ENCODE measurements at places on chromosomes 5 and 9.

DNA sequence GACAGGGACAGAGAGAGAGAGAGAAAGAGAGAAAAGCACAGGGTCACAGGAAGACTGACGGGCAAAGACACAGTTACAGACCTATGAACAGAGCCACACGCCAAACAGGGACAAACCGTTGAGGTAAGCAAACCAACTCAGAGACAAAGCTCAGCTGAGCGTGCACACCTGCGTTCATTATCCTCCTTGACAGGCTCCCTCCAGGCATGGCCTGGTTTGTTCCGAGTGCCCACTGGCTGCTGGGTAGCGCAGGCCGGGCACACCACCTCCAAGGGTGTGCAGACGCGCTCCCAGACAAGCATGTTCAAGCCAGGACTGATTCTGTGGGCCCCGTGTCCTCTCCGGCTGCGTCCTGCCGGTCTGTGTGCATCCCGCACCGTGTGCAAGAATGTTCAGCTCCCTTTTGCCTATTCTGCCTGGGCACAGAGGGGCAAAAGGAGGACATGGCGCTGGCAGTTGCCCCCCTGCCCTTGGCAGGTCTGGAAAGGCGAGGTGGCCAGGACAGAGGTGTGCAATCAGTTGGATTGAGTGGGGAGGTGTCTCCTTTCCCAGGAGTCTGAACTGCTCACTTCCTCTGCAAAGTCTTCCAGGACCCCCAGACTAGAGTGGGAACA is 467 bp upstream of the SMIM32 start:
- DNase-seq, result no peak

DNA sequence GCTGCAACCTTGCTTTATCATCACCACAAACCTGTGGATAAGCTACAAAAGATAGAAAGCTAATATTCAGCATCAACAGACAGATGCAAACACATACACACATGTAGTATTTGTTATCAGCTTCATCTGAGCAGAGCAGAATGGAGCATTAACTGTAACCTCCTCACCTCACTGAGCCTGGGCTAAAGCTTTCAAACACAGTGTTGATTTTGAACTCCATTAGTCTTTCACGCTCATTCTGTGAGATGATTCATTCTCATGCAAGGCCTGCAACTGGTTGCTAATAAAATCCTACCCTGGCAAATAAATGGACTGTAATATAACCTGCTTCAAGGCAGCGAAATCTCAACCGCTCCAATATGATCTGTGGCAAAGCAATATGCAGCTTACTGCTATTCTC is 1360.6 kb upstream of the ACO1 start:
- DNase-seq, result no peak

DNA sequence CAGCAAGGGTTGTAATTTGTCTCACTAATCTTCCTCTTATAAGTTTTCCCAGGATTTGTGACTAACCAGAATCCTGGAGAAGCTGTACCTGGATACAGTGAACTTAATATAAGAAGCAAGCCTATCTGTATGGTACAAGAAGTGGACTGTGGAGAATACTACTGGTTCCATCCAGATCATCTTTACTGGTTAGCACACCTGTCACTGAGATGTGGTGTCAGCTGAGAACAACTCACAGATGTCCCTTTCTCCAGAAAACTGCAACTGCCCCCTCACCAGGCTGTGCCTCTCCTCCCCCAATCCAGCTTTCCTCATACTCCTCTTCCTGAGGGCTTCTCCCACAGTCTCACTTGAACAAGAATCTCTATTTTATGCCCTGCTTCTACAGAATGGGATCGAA is 4.9 kb downstream of the FBXO10 start:
- DNase-seq, result no peak

- no peak for DNase-seq
Observed at GRCh38 chr5:320524-321229, 837 bp upstream of the AHRR start.

- no peak for DNase-seq
Observed at GRCh38 chr5:17229313-17229712, 11.9 kb downstream of the BASP1 start.

- DNase-seq, result no peak
Observed at GRCh38 chr9:34179213-34180136, 632 bp downstream of the UBAP1 start.

DNA sequence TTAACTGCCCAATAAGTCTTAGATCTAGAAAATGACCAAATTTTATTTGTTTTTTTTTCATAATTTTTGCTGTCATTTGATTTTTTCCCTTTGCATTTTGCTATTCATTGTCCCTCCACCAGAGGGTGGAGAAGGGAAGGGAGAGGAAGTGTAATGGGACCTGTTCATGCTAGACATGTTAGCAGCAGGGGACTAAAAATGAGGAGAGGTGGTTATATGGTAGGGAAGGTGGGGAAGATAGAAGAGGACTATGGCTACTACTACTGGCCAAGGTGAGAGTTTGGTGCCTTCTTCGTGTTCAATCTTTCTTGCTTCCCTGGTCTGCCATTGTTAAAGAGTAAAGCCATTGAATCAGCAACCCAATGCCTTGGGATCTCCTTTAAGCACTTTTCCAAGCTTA is 6.4 kb downstream of the GRIA1 start:
- no peak for DNase-seq

GRCh38 chr5:89280103-89281037 is 397.4 kb upstream of the MEF2C start:
- DNase-seq, result no peak

GRCh38 chr5:2505217-2505616 is 246.3 kb downstream of the IRX2 start:
- DNase-seq, result no peak

- DNase-seq, result no peak
Observed at GRCh38 chr5:113663879-113664541, 150.5 kb downstream of the YTHDC2 start.

DNA sequence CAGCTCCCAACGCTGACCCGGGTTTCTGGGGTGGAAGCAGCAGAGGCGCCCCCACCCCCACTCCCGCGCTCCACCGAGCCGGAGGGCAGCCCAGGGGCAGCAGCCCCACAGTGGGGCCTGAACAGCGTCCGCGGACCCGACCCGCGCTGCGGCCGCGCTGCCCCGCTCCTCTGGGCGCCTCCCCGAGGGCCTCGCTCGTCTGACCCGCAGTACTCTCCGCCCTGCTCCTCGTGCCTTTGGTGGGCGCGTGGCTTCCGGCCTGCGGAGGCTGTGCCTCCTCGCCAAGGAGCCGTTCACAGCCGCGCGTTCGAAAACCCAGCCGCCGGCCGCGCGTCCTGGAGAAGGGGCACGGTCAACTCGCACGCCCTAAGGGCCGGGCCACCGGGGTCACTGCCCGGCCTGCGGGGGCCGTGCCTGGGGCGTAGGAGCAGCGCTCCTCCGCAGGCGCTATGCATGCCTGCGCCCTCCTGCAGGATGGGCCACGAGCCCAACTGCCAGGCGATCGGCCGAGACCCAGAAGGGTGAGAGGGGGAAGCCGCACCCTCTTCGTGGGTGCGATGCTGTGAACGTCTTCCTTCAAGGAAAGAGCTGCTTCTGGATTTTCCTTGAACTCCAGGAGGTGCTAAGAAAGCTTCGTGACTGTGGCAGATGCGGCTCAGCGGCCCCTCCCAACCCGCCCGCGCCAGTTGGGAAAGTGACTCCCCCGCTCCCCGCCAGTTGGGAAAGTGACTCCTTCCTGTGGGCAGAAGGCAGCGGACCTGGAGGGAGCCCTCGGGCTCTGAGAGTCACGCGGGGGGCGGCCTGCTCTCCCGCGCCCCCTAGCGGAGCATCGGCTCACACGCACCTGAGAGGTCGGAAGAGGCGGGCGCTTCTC is 82.7 kb downstream of the HSD17B3 start:
- no peak for DNase-seq

GRCh38 chr9:38523121-38523520 is 97.3 kb downstream of the ANKRD18A start:
- no peak for DNase-seq

DNA sequence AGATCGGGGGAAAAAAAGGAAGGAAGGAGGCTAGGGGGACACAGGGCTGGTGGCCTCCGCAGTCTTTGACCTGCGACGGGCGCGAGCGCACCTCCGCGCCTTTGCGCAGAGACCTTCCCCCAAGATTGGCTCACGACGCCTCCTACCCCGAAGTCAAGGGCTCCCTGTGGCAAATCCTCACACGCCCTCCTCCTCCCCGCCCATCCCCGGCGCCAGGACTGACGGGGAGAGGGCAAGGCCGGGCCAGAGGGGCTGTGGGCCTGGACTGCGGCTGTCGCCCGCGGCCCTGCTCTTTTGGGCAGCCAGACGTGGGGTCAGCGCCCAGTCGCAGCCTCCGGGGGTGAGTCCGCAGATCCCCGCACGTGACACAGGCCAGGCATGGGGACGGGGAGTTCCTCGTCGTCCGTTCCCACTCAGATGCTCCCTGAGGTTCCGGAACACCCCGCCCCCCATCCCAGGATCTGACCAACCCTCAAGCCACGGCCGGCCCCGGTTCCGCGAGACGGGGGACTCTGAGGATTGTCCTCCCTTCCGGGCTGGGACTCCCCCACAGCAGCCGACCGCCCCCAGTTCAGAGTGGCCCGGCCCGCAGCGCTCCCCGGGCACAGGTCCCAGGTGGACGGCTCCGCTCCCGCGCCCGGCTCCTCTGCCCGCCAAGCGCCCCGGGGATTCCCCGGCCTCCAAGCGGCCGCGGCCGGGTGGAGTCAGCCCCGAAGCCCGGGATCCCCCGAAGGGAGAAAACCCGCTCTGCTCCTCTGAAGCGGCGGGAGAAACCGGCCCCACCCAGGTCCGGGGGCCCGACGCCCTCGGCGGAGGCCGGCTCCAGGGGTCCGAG is 543 bp upstream of the ANKRD33B start:
- DNase-seq, result no peak

DNA sequence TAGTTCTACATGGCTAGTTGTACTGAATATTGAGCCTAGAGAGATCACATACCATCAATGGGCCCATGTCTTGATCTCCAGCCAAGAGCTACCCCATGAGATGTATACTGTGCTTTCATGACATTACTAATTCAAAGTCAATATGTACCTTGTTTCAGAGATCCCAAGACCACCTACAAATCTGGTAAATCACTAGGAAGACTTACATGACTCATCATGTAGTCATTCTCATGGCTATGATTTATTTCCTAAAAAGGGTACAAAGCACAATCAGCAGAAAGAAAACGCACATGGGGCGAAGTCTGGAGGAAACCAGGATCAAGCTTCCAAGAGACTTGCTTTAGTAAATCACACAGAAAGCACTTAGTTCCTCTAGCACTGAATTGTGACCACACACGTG is 103.0 kb downstream of the PCSK5 start:
- no peak for DNase-seq

GRCh38 chr5:16461782-16462181 is 3.8 kb downstream of the ZNF622 start:
- DNase-seq, result no peak

DNA sequence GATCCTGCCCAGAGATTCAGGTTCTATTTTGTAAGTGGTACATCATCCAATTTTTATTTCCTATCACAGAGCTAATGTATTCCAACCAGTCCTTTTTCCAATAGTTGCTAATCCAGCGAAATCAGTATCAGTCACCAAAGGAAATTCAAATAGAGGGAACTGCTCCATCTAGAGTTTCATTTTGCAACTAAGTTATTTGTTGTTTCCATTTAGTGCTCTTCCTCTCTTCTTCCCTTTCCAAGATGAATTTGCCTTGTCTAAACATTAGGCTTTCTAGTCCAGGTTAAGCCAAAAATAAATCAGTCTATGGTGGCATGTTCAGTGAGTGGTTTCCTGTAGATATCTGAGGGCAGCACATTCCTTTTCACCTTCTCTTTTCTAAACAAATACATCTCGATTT is 79.8 kb upstream of the SPATA31D4 start:
- DNase-seq, result no peak

- no peak for DNase-seq
Observed at GRCh38 chr9:123825342-123826060, 104.4 kb downstream of the DENND1A start.

DNA sequence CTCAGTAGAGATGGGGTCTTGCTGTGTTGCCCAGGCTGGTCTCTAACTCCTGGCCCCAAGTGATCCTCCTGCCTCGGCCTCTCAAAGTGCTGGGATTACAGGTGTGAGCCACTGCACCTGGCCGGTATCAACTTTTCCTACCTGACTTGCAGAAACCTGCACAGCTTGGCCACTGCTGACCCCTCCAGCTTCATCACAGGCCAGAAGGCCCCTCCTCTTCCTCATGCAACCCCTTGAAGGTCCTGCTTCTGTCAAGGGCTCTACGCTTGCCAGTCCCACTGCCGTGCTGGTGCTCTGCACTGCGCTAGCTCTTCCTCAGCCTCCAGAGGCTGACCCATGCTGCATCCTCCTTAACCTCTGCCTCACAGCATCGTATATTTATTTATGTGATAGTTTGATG is 32.5 kb upstream of the RNU6ATAC start:
- DNase-seq, result no peak

DNA sequence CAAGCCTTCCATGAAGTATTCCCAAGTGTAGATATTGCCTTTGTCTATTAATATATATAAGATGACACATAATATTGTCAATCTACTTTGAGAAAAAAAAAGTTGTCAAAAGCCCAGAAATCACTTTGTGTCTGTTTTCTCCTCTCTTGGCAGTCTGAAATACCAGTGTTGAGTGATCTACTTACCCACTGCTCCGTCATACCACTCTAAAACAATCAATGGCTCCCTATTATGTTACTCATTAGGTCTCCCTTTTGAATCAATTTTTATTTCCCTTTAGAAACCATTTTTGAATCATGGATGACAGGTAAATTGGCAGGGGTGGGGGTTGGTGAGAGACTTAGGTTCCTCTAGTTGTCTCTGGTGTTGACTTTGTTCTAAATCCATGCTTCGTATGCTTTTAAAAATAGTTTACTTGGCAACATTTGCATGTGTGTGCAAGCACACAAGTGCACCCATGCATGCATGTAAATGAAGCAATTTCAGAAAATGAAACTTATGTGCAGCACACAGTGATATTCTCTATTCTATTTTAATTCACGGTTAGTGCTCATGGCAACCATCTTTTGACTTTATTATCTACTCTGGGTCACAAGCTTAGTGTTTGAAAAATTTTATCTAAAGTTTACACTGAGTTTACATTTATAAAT is 378.9 kb downstream of the RAB3C start:
- DNase-seq, result no peak

DNA sequence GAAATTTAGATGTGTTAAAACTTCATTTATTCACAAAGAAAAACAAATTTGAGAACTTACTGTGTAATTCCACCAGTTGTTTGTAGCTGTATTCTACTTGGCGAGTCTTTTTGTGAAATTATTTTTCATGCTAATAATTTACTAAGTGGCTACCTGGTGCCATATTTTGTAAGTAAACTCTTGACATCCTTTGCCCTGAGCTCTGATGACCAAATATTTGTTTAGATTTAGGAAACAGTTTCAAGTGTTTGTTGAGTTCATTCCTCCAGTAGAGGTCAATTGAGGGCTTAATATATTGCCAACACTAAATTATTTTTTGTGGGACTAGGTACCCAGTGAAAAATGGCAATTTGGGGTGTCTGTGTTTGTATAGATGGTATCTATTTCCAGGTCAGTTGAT is 3.7 kb downstream of the CNTLN start:
- no peak for DNase-seq

DNA sequence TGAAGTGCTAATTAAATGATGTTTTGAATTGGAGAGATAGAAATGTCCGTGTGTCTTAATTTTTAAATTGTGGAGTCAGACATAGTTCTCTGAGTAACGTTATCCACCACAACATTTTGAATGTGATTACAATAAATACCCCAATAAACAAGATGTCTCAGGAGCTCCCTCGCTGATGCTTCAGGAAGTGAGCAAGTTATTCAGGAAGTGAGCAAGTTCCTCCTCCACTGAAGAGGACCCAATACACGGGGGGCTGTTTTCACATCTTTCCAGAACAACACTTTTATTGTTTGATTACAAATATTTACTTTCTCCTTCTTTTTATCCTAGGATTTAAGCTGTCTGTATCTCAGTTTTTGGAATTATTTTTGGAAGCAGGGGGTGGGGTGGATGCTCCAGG is 363.8 kb downstream of the LRRC70 start:
- no peak for DNase-seq

GRCh38 chr5:164481270-164481669 is 975.9 kb downstream of the MAT2B start:
- DNase-seq, result no peak

Data from hypothalamus (tissue), 51 donors.